ENCODE measurements at places on chromosomes 1 and 21.

DNA sequence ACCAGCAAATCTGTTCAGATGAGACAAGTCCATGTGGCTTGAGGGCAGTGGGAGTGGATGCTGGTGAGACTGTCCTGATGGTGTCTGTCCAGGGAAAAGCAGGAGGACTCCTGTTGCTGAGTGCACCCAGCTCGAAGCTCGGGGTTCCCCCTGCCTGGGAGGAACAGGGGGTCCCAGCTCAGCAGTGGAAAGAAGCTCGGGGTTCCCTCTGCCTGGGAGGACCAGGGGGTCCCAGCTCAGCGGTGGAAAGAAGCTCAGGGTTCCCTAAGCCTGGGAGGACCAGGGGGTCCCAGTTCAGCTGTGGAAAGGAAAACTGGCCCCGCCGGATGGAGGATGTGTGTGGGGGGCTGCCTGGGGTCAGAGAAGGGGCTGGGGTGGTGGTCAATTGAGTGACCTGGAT lies 39.1 kb downstream of the CRYAA start:
- DNase-seq = no peak

DNA sequence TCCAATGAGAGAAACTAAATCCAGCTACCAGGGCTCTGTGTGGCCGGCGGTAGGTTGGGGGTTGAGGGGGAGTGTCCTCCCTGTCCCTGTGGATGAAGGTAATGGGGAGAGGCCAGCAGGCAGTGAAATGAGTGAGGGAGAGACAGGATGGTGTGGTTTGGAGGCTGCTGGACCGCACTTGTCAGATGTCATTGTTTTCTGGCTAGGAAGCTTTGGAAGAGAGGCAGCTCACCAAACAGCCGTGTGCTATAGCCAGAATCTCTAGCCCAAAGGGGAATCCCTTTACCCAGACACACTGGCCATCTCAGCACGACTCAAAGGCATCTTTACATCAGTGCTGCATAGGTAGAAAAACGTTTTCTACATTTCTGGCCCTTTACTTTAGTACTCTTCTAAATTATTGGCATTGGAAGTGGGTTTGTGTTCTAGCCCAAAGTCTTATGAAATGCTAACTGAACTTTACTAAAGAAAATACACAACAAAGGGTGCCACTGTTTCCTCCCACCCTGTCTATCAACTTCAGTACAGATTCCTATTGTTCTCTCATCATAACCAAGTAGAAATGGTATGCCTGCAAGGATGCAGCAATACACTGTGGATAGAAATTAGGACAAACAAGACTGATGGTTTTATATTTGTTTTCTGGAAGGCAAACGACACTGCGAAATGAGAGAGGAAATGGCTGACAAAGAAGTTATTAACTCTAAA lies 95.9 kb upstream of the COA6 start:
- DNase-seq = no peak

GRCh38 chr1:43285269-43285990 lies at the start of gene C1orf210:
Gene C1orf210, minus strand, starts transcription at chr1:43285581. Its CDS starts 2,311 bp downstream, at chr1:43283270.
- DNase-seq = no peak

DNA sequence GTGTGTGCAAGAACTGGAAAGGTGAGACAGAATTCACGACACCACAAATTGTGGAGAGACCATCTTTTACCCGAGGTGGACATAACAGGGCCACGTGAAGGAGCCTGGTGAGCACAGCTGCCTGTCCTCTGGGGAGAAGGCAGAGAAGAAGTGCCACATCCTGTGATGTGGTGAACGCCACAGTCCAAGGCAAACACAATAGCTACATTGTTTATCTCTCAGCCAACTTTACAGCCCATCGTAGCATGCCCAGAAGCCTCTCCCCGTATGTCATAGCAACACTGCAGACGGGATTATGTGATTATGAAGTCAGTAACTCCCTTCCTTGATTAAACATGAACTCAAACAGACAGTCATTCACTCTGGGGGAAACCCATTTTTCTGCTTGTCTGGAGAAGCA lies 612.2 kb downstream of the SMYD3 start:
- no peak for DNase-seq

- DNase-seq = no peak
Observed at GRCh38 chr1:188382851-188383250, 1554.1 kb downstream of the PLA2G4A start.

GRCh38 chr1:17895986-17896385 lies 140.9 kb downstream of the ACTL8 start:
- no peak for DNase-seq

GRCh38 chr1:58011978-58012377 lies 534.5 kb downstream of the OMA1 start:
- no peak for DNase-seq

DNA sequence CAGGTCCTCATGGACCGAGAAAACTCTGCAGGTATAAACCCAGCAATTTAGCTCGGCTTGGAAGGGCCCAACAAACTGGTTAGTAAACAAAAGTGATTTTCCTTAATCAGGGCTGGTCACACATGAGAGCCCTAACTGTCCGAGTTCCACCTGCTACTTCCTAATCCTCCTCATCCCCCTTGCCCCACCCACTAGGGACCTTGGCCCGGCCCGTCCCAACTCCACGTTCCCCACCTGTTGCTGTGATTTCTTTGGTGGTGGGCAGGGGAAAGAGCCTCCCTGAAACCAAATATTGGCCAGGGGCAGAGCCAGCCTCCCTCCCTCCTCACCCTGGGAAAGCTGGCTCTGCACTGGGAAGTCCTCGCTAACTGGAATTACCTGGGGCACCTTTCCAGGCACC lies 304.2 kb upstream of the PROX1 start:
- no peak for DNase-seq

- DNase-seq = peak; percentile 95
Observed at GRCh38 chr1:151611832-151612500, at the start of gene SNX27. Gene SNX27, plus strand, starts transcription at chr1:151612050. Its CDS starts 152 bp downstream, at chr1:151612202.

GRCh38 chr1:24567792-24568388 lies 12.0 kb downstream of the NCMAP start:
- DNase-seq = no peak

GRCh38 chr1:229127301-229127700 lies 143.6 kb upstream of the RAB4A start:
- DNase-seq = no peak

GRCh38 chr21:29025328-29025713 lies 853 bp downstream of the USP16 start:
- no peak for DNase-seq

DNA sequence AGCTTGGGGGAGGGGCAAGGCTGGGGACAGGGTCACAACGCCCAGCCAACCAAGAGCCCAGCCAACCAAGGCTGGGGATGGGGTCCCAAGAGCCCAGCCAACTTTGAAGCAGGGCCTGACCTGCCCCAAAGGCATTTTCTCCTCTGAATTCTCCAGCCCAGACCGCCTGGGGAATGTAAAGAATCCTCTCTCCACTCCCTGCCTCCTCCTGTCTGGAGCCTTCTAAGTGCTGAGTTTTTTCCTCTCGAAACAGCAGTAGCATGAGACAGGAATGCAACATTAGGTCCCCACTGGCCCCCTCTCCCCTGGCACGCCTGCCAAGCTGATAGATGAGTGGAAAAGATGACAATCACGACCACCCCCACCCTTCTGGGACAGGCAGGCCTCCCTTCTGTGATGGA lies 17.0 kb downstream of the C1orf198 start:
- no peak for DNase-seq

GRCh38 chr1:203364094-203364801 lies 13.3 kb upstream of the FMOD start:
- no peak for DNase-seq

DNA sequence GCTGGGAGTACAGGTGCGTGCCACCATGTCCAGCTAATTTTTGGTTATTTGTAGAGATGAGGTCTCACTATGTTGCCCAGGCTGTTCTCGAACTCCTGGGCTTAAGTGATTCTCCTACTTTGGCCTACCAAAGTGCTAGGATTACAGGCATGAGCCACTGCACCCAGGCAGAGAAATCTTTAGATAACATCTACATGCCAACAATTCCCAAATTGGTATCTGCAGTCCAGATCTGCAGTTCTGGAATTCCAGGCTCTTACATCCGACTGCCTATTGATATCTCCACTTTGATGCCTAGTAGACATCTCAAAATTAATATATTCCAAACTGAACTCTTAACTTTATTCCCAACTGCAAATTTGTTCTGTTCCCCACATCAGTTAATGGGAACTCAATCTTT lies 23.3 kb downstream of the INAVA start:
- DNase-seq = no peak

DNA sequence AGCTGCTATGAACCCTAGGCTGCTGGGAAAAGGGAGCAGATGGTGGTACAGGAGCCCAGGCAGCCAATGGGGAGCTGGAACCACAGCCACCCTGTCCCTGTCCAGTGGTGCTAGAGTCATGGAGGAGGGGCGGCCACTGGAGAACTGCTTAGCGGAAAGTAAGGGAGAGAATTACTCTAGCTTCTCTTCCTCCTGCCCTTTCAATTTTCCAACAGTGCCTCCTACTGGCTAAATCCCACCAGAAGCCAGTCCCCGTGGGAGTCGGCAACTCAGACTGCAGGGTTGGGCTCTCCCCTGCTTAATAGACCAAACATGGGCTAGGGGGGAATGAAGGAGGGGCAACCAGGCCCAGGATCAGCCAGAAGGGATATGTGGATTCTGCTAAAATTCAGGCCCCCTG lies 154.5 kb downstream of the ACTL8 start:
- no peak for DNase-seq

DNA sequence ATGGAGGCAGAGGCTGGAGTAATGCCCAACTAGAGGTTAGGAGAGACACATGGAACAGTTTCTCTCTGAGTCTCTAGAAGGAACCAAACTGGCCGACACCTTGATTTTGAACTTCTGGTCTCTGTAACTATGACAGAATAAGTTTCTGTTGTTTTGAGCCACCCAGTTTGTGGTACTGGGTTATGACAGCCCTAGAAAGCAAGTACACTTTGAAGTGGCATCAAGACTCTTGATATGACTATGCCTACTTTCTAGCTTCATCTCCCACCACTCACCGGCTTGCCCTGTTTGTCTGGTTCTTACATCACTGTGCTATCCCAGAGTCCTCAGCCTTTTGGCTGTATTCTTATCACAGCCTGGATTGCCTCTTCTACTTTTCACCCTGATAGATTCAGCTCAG lies 230.3 kb upstream of the USP24 start:
- DNase-seq = no peak

- DNase-seq = no peak
Observed at GRCh38 chr1:246052603-246053002, 454.5 kb downstream of the SMYD3 start.

- DNase-seq = peak; percentile 30
Observed at GRCh38 chr1:221012120-221012519, 132.9 kb downstream of the HLX start.

DNA sequence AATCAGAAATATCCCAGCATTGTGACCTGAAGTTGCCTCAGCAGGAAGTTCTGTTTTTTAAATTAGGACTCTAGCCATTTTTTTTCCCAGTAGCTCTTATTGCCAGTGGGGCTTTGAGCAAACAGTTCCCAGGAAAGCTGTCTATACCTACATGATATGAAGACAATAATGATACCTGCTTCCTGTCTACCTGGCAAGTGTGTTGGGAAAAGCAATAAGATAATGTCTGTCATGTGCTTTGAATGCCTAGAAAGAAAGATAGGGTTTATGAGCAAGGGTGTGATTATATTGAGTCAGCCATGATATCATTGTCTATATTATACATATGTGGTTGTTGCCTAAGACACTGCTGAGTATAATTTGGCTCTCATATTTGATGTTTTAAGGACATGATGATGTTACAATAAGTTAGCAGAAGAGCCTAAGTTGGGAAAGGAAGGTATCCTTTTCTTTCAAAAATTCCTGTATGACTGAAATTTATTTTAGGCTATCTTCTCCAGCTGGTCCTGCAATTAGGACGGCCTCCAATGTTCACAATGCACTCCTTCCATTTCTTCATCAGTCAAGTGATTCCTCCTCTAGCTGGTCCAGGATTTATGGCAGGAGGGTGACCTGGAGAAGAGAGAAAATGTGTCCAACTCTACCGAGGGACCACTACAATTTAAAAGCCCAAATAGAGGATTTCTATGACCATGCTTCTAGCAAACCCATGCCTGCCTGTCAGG lies 99.6 kb upstream of the CDC42BPA start:
- peak; percentile 61 for DNase-seq

GRCh38 chr1:7534061-7534825 lies 236.9 kb upstream of the VAMP3 start:
- no peak for DNase-seq

GRCh38 chr1:222079566-222079965 lies 337.7 kb upstream of the DUSP10 start:
- no peak for DNase-seq

GRCh38 chr1:52288286-52288685 lies 77.7 kb downstream of the CC2D1B start:
- no peak for DNase-seq

DNA sequence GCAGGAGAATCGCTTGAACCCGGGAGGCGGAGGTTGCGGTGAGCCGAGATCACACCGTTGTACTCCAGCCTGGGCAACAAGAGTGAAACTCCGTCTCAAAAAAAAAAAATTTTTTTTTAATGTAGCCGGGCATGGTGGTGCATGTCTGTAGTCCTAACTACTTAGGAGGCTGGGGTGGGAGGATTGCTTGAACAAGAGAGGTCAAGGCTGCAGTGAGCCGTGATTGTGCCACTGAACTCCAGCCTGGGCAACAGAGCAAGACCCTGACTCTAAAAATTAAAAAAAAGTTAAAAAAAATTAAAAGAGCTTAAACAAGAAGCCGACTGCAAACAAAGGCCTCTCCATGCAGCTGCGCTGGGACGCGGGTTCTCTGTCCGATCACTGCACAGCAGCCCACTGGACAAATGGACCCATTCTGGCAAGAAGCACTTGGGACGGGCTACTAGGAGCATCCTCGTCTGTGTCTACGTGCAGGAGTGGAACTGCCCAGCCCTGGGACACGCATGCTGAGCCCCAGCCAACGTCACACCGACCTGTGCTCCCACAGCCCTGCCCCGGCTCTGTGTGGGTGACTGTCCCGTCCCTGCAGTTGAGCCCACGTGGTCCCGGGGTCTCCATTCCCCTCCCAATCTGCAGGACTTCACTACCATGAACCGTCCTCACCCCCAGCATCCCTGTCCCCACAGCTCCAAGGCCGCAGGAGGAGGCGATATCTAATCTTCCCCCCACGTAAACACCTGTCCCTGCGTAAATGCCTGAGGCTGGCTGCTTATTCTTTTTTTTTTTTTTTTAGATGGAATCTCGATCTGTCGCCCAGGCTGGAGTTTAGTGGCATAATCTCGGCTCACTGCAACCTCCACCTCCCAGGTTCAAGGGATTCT lies 12.3 kb downstream of the SLC35E2B start:
- no peak for DNase-seq

- no peak for DNase-seq
Observed at GRCh38 chr1:159992161-159992560, 38.1 kb upstream of the SLAMF9 start.

- DNase-seq = no peak
Observed at GRCh38 chr1:7703321-7704213, 67.5 kb upstream of the VAMP3 start.

- no peak for DNase-seq
Observed at GRCh38 chr21:46080171-46081021, 17.5 kb upstream of the COL6A2 start.

GRCh38 chr1:15848929-15849774 lies 1.6 kb downstream of the SPEN start:
- DNase-seq = peak; percentile 89

GRCh38 chr1:35379317-35380000 lies 111.0 kb downstream of the ZMYM4 start:
- DNase-seq = no peak

Measured in hindlimb muscle (tissue), 1 donor.